ENCODE measurements at places on chromosomes 5 and 9.

DNA sequence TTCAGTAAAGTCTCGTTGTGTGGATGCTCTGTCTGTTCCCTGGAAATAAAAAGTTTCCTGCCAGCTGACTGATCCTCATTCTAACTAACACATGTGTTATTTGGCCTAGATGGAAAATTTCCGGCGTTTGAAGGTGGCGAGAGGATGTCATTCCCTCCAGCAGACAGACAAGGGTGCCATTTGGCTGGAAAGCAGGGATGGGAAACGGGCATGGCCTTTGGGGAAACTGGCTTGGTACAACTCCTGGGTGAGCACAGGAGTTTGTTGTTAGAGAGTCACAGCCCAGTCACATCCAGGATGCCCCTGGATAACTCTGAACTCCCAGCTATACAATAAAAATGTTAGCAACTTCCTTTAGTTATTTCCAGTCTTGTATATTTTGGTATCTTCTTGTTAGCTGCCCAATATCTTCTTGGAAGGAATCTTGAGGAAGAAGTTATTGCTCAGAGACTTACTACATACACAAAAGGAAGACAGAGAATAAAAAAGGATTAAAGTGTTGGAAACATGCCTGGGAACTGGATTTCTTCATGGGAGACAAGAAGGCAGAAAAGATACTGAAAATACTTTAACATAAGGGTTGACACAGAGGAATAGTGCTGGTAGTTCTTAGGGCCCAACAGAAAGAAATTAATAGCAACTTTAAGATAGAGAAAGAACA, 41.9 kb downstream of the TEK start:
- no peak for DNase-seq

- no peak for DNase-seq
Observed at GRCh38 chr5:133736512-133736911, 124.2 kb upstream of the FSTL4 start.

GRCh38 chr5:176491101-176491502, 42.9 kb downstream of the FAF2 start:
- DNase-seq: no peak

GRCh38 chr5:78046006-78046405, 248.5 kb downstream of the AP3B1 start:
- DNase-seq: no peak
